ENCODE measurements at places on chromosomes 7 and 10. TPM values are rescaled to one million over a fixed set of nuclear protein-coding genes. Genes with fewer than 3 reads are reported as not detected.

Gene RAPGEF5
- 96.2 TPM for total RNA-seq

Gene MRC1
- total RNA-seq, result 207 TPM

Gene C10orf62
- total RNA-seq, result 0.94 TPM

Gene ZNF365
- not detected for total RNA-seq

Gene FMC1
- 22.3 TPM for total RNA-seq

Gene CAV2
- 173 TPM for total RNA-seq

Gene PLAU
- total RNA-seq, result 11.1 TPM

Gene LMOD2
- not detected for total RNA-seq

Gene OPN4
- not detected for total RNA-seq

Gene RSPH10B2
- total RNA-seq, result not detected

Gene TMEM270
- not detected for total RNA-seq

Gene TAS2R41
- not detected for total RNA-seq

Gene ZNF282
- 13.4 TPM for total RNA-seq

Gene SLC29A4
- total RNA-seq, result 11.0 TPM

Gene VKORC1L1
- total RNA-seq, result 85.7 TPM

Gene LLCFC1
- not detected for total RNA-seq

Gene EPO
- total RNA-seq, result not detected

Gene ADRA2A
- total RNA-seq, result 61.3 TPM

Gene CALML3
- total RNA-seq, result not detected

Data from subcutaneous adipose tissue (tissue), 4 donors.